ENCODE measurements at places on chromosomes 11 and 22. TPM values are rescaled to one million over a fixed set of nuclear protein-coding genes. Genes with fewer than 3 reads are reported as not detected.

DNA sequence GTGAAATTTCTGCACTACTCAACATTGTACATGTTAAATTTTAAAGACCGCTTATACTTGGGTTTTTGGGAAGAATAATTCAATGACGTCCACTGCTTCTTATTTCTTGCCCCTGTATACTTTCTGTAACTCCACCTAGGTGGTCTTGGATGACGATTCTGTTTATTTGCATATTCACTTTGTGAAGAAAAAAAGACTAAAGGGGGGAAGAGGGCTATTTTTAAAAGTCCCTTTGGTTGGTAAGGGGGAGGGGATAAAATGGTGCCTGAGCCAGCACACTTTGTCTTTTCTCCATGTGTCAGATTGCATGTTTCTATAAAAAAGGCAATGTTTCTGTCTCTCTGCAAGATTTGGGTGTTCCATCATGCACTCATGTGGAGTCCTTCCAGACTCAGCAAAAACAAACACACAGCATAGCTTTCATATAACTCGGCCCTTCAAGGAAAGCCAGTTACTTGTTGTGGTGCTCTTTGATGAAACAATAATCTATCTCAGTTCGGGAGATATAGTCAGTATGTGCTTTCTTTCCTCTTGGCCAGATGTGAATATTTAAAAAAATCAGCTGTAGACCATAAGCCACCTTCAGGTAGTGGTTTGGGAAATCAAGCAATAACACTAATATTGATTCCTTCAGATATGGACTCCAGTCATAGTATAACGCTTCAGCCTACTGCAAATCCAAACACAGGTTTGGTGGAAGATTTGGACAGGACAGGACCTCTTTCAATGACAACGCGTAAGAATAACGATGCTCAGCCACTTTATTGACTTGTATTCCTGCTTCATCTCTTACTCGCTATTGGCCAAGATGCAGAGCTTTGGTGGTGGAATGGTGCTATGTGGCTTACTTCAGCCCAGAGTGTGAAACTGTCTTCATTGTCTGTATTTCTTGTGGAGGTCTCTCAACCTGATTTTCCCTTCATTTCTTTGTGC is 68.8 kb downstream of the CD44 start:
- DNase-seq, result no peak

DNA sequence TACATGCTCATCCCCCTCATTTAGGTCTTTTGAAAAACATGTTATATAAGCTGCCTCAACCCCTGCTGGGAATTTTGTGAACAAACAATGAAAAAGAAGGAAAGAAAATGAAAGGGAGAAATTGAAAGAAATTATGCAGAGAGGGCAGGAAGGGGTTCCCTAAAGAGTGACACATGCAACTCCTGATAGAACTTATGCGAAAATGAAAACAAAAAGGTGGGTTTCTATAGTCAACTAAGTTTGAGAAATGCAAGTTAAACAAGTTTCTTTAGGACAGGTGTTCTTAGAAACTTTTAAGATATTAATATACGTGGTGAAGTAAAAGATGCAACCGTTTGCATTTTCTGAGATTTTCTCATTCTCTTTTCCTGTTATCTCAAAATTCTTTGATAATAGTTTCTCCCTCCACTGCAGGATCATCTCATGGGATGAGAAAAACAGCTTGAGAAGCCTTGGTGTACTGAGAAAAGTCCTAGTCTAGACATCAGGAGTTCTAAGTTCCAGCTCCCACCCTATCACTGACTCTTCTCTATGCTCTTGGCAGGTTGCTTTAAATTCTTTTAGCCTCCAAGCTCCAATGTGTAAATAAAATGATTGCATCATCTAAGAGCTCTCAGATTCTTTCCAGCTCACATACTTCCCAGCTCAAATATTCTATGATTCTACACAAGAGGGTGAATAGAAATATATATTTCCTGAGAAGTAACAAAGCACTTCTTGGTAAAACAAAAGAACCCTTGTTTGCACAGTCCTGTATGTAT is 109.2 kb downstream of the FAM76B start:
- DNase-seq, result peak; percentile 12

DNA sequence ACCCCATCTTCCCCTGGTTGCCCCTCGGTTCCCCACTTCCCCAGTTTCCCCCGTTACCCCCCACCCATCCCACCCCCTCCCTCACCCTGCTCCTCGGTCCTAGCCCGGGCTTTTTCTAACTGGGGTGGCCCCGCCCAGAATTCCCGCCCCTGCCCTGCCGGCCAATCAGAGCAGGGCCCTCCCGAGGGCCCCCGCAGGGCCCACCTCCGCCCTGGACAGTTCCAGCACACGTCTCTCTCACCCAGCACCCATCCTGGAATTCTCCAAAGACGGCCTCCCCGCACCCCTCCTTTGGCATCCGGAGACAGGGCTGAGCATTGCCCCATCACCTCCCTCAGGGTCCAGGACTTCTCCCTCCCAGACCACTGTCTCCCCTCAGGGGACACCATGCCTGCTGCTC is at the start of gene H19:
Gene H19, minus strand, starts transcription at position 88 of the 400 bp plus-strand sequence.
- no peak for DNase-seq

DNA sequence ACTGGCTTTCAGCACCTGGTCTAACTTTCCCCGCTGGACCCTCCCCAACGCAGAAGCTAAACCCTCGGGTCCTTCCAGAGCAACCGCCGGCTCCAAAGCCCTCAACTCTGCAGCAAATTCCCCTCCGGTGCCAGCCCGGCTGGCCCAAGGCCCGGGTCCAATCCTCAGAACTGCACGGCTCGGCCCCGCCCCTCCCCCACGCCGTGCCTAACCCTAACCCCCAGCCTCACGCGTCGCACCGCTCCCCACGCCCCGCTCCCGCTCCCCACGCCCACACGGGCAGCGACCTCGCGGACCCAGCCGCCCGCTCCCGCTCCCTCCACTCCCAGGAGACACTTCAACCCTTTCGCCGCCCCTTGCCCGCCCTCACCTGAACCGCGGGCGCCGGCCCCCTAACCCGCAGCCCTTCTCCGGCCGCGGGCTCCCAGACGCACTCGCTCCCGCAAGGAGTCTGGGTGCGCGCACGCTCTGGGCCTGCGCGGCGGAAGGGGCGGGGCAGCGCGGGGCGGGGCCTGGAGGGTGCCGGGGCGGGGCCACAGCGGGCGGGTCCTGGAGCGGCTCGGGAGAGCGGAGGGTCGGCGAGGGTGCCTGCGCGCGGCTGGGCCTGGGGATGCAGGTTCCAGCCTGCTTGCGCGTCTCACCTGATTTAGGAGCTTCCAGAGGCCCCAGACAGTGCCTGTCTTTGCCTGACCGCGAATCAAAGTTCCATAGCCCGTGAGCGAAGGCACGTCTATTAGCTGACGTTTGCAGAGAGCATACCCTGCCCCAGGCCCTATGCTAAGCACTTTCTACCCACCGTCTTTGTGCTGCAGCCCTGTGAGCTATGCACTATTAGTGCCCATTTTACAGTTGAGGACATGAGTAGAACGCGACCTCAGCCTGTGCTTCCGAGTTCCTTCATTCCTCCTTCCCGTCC is at the start of gene NFRKB:
Gene NFRKB, minus strand, starts transcription at position 453 of the 916 bp plus-strand sequence. CDS start 2,729 bp downstream, outside the sequence.
- DNase-seq, result no peak

DNA sequence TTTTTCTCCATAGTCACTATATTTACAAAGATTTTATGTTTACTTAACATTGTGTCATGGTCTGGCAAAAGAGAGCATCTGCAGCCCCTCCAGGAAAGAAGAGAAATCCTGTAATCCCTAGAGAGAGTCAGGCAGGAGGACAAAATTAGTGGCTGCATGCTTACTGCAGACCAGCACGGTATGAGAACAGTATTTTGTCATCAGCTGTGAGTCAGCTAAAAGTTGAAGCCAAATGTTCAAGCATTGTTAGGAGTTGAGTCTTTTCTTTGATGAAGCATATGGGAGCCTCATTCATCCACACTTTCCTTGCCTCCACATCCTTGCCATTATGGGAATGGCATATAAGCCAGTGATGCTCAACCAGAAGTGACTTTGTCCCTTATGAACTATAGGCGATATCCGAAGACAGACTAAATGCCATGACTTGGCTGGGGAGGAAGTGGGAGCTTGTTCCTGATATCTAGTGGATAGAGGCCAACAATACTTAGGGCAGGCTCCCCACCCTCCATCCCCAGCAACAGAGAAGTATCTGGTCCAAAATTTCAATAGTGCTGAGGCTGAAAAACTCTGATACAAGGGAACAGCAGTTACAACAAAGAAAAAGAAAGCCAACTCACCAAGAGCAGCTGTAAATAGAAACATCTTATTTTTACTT is 112.0 kb upstream of the OR5AK2 start:
- no peak for DNase-seq

DNA sequence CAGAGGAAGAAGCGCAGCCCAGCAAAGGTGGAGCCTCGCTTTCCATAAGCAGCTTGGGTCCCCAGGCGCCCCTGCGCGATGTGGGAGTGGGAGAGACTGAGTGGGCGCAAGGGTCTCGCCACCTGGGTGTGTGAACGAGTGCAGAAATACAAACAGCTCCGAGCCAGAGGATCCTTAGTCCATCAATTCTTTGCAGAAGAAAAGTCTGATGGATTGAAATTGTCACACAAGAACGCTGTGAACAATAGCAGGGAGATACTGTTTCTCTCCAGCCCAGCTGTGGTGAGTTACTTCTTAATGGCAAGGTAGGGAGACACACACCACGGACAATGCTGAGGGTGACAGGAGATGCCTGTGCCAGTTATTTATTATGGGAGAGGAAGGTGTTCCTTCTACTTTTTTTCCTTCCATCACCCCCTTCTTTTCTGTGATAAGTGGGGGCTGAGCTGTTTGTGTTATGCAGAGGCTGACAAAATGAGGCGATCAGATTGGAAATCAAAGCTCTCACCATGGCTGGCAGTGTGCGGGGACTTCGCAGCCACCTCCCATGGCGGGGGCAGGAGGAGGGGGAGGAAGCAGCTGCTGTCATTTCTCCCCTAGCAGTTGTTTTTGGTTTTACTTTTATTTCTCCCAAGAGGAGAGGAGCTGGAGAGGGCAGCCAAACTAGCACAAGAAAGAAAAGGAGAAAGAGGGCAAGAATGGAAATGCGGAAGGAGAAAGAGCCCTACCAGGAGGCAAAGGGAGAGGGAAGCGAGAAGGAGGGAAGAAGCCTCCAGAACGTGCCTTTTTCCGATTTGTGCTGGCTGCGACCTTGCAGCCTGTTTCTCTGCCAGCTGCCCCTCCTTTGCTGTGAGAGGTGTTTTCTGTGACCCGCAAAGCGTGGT is 755.8 kb downstream of the NTM start:
- DNase-seq, result no peak

The MMP13 gene
- not detected for total RNA-seq

DNA sequence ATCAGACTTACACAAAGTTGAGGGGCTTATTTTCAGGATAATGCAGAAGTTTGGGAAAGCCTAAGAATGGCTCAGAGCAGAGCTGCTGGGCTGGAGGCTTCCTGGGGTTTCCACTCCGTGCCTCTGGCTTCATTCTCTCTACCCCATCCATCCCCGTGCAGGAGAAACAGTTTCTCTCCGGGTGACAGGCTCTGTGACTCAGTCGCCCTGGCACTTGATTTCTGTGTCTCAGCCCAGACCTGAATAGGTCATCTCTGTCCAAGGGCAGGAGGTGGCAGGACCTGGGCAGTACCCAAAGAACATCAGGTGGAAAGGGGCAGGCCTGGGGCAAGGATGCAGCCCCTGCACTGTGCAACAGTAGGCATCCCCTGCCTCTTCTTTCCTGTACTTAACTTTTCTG is 38.4 kb upstream of the RTL6 start:
- DNase-seq, result no peak

- DNase-seq, result no peak
These were observed 14.7 kb downstream of the ZDHHC24 start for GRCh38 chr11:66530927-66531709.

The KDM4F gene
- total RNA-seq, result not detected

DNA sequence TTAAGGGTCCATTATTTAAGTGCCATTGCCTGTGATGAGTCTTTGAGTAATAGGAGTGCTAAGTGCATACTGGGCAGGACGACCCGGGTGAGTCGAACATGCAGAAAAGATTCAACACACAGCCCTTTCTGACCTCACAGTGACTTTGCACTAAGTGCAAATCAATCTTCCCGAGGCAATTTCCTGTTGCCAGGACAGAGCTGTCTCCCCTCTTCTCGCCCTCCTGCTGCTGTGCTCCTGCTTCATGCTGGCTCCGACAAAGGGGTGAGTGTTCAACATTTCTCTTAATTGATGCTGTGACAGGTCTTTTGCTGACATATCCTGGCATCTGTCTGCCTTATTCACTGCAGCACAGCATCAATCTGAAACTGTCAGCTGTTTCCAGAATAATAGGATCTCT is 42.0 kb downstream of the MCHR1 start:
- DNase-seq, result no peak

DNA sequence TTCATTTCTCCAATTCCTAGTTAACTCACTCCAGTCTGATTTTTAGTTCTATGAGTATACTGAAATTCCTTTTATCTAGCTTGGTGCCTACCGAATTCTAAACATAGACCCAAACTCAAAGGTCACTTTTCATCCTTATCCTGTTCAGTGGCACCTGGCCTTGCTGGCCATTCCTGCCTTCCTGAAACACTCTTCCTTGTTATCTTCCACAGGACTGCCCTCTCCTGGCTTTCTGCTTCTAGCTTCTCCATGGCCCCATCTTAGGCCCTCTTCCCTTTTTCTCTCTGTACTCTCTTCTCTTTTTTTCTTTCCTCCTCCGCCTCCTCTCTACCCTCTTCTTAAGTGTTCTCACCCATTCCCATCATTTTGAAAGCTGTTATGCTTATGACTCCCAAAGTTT is 87.3 kb downstream of the WNT11 start:
- no peak for DNase-seq

The KRTAP5-8 gene
- not detected for total RNA-seq

DNA sequence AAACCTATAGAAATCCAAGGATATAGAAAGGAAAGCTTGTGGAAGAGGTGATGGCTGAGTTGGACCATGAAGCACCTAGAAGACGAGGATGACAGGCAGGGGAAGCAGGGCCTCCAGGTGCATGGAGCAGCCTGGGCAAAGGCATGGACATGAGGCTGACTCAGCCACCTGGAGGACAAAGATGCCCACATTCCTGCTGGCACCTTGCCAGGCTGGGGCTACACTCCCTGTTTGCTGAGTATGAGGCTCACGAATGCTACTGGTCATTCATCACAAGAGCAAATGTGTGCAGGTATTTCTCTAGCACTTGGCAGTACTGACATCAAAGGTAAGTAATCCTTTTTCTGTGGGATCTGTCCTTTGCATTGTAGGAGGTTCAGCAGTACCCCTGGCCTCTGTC is 7.1 kb upstream of the SCGB2A1 start:
- no peak for DNase-seq

- no peak for DNase-seq
These were observed at the start of gene MTFP1 for GRCh38 chr22:30425616-30426387. TSS of gene MTFP1 (plus strand) at chr22:30425768. CDS start at chr22:30425880, 112 bp downstream.

The BSX gene
- not detected for total RNA-seq

The BAIAP2L2 gene
- 4.1 TPM for total RNA-seq

DNA sequence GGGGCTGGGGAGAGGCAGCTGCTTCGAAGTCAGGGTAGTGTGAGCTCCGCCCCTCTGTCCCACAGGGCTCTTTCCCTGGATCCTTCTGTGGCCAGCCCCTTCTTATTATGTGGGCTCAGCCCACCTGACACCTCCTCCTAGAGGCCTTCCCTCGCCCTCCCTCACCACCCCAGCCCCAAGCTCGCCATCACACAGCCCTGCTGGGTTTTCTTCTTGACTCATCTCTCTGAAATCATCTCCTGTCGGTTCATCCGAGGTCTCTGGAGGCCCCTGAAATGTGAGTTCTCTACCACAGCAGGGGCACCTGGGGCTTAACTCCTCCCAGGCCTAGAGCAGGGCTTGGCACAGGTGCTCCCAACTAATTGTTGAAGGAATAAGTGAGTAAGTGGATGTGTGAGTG is 65.2 kb downstream of the CACNA1I start:
- DNase-seq, result no peak

GRCh38 chr22:22080270-22080669 is 97.7 kb upstream of the TOP3B start:
- no peak for DNase-seq

GRCh38 chr22:40030758-40031095 is 36.0 kb downstream of the FAM83F start:
- DNase-seq, result no peak

Measured in kidney epithelial cell (primary cell).